ENCODE measurements at places on chromosomes 3 and 15. TPM values are rescaled to one million over a fixed set of nuclear protein-coding genes. Genes with fewer than 3 reads are reported as not detected.

Gene ITIH3
- 0.19 TPM for total RNA-seq

DNA sequence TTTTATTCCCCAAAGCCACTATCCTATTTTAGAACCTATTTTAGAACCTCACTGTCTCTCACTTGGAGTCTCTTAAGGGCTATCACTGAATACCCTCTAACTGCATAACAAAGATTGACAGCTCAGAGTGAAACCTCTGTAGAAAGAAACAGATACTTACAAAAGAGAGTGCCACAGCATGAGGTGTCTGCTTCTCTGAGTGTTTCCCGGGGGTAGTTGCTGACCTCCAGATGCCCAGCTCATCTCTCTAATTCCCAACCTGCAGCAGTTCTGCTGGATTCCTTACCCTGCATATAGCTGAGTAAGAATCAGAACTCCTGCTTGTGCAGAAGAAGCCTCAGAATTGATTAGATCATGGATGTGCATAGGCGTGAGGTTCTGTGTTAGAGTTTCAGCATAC, 34.5 kb downstream of the P3H2 start:
- no peak for DNase-seq

- DNase-seq: no peak
Observed at GRCh38 chr15:53247041-53247708, 457.0 kb upstream of the ONECUT1 start.

GRCh38 chr3:45180051-45180450, 33.9 kb upstream of the CDCP1 start:
- DNase-seq: no peak

DNA sequence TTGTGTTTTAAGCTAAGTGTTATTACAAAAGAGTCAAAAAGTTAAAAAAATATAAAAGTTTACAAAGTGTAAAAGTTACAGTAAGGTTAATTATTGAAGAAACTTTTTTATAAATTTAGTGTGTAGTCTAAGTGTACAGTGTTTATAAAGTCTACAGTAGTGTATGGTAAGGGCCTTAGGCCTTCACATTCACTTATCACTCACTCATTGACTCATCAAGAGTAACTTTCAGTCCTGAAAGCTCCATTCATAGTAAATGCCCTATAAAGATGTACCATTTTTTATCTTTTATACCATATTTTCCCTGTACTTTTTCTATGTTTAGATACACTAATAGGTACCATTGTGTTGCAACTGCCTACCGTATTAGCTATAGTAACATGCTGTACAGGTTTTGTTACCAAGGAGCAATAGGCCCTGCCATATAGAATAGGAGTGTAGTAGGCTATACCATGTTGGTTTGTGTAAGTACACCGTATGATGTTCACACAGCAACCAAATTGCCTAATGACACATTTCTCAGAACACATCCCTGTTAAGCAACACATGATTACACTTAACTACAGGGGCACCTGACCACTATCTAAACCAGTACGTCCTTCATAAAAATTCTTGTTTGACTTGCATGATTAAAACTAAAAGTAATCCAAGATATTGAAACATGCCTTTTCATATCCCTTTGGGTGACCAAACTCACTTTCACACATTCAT, 17.2 kb downstream of the RAD18 start:
- DNase-seq: no peak

GRCh38 chr3:137763594-137763938, 549 bp upstream of the SOX14 start:
- no peak for DNase-seq

Gene CNTN6
- total RNA-seq: not detected

DNA sequence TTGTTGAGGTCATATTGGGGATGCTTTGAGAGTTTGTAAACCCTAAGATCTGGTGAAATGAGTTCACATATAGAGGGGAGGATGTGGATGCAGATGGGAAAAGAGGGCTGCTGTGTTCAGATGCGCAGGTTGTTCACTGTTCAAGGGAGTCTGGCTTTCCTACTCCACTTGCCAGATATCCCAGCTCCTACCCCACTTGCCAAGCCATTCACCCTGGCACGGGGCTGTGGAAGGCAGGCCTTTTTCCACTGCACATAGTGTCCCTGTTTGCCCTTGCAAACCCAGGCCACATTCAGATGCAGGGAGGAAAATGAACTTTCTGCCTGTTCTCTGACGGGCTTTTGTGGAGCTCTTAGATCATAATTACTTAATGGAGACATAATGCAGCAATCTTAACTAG, 29.0 kb downstream of the CRABP1 start:
- no peak for DNase-seq

- DNase-seq: peak; percentile 81
Observed at GRCh38 chr3:170563712-170564423, 22.0 kb downstream of the SLC7A14 start.

DNA sequence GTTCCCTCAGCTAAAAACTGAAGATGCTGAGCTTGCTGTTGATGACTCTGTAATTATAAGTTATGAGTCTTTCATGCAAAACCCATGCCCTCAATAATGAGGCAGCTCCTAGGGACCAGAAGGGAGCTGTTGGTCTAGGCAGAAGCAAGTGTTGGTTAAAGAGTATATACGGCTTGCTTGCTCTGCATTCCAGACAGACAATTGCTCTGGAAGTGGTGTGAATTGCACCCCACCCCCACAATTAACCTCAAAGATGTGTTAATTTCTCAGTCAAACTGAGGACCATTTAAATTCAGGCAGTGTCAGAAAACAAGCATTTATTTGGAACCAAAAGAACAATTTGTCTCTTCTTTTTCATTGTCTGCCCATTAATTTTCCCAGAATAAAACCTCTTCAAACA, 163.5 kb upstream of the EOMES start:
- DNase-seq: no peak

DNA sequence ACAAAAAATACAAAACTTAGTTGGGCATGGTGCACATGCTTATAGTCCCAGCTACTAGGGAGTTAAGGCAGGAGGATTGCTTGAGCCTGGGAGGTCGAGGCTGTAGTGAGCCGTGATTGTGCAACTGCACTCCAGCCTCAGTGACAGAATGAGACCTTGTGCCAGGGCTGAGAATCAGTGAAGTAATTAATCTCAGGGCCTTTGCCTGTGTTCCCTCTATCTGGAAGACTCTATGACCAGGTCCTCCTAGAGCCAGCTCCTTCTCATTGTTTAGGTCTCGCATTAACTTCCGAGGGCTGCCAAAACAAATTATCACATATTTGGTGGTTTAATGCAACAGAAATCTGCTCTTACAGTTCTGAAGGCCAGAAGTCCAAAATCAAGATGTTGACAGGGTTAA, 41.4 kb upstream of the FLNB start:
- DNase-seq: no peak

- no peak for DNase-seq
Observed at GRCh38 chr3:20059929-20060328, 19.7 kb downstream of the KAT2B start.

DNA sequence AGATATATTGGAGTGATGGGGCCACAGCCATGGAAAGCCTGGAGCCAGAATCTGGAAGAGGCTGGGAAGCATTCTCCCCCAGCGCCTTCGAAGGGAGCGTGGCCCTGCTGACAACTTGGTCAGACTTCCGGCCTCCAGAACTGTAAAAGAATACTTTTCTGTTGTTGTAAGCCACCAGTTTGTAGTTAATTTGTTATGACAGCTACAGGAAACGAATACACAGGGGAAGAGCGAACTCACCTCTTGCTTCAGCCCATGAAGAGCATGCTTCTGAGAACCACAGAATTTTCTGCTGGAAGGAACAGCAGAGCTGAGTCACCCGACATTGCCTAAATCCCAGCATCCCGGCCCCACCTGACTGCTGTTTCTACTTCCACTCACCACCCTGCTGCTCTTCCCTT, 501.7 kb downstream of the SHQ1 start:
- DNase-seq: peak; percentile 74

Gene A4GNT
- total RNA-seq: not detected

- no peak for DNase-seq
Observed at GRCh38 chr3:128763967-128764366, 38.0 kb downstream of the RAB7A start.

GRCh38 chr3:101784855-101785613, 6.0 kb downstream of the NXPE3 start:
- no peak for DNase-seq

Gene SYNPR
- total RNA-seq: not detected

- DNase-seq: no peak
Observed at GRCh38 chr3:1036207-1036826, 56.5 kb upstream of the CNTN6 start.

DNA sequence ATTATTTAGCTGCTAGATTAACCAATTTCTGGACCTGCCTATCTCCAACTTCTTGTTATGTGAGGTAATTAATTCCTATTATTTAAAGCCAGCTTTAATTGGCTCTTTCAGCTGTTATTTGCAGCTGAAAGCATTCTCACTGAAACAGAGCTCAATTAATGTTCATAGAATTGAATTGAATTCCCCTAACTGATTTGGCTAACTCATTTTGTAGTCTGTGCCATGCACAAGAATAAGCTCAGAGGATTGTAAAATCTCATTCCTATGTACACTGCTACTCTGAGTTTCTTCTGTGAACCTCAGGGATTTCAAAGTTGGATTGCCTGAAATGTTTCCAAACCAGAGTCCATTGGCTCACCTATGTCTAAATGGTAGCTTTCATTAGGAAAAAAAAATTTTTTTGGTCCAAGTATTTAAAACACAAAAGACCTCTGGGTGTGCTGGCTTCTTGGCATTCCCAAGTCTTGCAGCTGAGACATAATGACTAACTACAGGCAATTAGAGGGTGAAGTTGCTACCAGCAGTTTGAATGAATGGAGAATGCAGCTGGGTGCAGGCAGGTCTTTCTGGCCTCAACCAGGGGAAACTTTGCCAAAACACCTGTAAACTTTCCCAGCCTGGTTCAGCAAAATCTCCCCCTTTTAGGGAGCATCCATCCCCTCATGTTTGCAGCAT, 134.3 kb downstream of the EDEM1 start:
- DNase-seq: no peak

- DNase-seq: peak; percentile 27
Observed at GRCh38 chr3:181712553-181713279, 991 bp downstream of the SOX2 start.

Gene SMAD6
- 11.9 TPM for total RNA-seq

- DNase-seq: no peak
Observed at GRCh38 chr3:22450786-22451400, 699.9 kb upstream of the ZNF385D start.

DNA sequence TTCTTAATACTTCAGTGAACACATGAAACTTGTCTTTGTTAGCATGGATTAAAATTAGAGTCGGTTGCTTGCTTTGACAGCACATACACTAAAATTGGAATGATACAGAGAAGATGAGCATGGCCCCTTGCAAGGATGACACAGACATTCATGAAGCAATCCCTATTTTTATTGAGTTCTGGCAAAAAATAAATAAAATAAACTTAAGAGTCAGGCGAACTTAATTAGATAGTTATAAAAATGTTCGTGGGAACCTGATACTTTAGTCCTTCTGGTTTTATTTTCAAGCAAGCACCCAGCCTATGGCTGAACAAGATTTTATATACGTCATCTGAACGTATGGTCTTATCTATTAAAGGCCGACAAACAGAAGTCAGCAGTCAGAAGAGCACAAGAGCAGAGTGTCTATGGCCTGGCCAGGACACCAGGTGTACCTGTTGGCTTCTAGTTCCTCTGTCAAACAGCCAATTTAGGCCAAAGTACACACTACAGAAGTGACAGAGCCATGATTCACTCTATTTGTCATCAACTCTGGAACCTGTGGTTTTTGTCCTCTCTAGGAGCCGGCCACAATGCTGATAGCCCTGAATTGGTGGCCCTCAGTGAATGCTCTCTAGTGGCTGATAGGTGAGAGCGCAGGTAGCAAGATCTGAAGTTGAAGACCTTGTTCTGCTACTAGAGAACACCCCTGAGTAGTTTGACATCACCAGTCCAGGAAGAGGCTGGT, 64.3 kb downstream of the LEO1 start:
- no peak for DNase-seq

Gene FAM107A
- total RNA-seq: 2.9 TPM

Gene PRTG
- 7.5 TPM for total RNA-seq

Gene RBSN
- 28.2 TPM for total RNA-seq

- DNase-seq: no peak
Observed at GRCh38 chr3:100149713-100150415, 35.6 kb upstream of the FILIP1L start.

- DNase-seq: no peak
Observed at GRCh38 chr3:194675081-194675640, 3.2 kb upstream of the LSG1 start.

Gene HCLS1
- 19.4 TPM for total RNA-seq

DNA sequence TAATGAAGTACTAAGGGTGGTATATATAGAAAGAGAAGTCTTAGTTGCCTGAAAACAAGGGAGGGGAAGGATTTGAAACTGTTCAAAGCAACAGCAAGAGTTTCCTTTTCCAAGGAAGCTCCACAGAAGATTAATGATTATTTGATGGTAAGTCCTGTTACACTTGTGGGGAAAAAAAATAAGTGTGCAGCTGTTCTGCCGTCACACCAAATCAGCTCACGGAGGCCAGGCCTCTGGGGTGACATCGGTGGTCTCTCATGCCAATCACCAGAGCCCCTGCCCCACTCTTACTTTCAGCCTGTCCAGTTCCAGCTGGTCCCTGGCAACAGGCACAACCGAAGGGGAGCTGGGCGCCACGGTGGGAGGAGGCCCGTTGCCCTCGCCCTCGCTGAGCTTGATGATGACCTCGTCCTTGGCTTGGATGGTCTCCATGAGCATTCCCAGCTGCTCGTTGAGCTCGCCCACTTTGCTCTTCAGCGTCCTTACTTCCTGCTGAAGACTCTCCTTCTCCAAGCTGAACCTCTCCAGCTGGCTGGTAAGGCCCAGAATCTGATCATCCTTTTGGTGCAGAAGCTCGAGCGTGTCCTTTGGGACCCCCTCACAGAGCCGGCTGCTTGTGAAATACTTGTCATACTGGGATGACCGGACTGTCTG, 53.5 kb downstream of the TBC1D2B start:
- DNase-seq: no peak

All from dermis blood vessel endothelial cell (primary cell).